Spleen (tissue), 13 donors: ENCODE measurements at places on chromosomes 2 and 18. TPM values are rescaled to one million over a fixed set of nuclear protein-coding genes. Genes with fewer than 3 reads are reported as not detected.

BZW1 gene
- polyA plus RNA-seq = 39.9 TPM

- no peak for DNase-seq
Observed at GRCh38 chr18:56803051-56803450, 151.9 kb downstream of the WDR7 start.

GRCh38 chr2:19532547-19533196, 174.2 kb upstream of the OSR1 start:
- no peak for DNase-seq

DNA sequence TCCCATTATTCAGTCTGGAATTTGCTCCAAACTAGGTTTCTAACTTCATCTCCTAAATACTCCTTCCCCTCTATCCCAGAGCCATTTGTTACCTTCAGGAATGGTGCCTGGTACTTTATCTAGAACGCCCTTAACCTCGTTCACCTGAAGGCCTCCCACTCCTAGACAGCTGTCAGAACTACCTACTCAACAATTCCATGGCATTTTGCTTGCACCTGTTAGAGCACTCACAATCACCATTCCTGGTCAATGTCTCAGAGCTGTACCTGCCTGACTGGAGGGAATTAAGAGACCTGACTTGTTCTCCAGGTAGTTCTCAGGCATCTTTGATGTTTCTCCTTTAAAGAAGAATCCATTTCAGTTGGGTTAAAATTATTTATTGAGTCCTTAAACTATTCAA, 88.9 kb downstream of the GAREM1 start:
- no peak for DNase-seq

GRCh38 chr2:143195511-143195910, 66.3 kb downstream of the ARHGAP15 start:
- no peak for DNase-seq

DNA sequence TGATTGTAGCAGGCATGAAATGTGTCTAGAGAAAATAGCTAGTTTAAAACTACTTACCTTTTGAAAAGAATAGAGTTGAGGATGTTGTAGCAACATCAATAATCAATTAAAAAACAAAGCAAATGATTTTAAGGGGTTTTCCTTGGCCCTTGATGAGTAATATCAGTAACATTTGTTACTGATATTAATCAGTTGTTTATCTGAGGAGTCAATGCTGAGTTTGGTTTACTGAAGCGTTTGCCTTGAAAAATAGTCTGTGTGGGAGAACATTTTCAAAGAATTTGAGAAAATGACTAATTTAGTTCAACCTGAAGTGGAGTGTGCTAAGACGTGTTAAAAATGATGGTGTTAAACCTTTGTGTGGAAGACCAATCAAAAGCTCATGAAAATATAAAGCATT, 9.3 kb downstream of the PTH2R start:
- DNase-seq = no peak

- DNase-seq = no peak
Observed at GRCh38 chr2:150207979-150208378, 279.5 kb downstream of the RND3 start.

DNA sequence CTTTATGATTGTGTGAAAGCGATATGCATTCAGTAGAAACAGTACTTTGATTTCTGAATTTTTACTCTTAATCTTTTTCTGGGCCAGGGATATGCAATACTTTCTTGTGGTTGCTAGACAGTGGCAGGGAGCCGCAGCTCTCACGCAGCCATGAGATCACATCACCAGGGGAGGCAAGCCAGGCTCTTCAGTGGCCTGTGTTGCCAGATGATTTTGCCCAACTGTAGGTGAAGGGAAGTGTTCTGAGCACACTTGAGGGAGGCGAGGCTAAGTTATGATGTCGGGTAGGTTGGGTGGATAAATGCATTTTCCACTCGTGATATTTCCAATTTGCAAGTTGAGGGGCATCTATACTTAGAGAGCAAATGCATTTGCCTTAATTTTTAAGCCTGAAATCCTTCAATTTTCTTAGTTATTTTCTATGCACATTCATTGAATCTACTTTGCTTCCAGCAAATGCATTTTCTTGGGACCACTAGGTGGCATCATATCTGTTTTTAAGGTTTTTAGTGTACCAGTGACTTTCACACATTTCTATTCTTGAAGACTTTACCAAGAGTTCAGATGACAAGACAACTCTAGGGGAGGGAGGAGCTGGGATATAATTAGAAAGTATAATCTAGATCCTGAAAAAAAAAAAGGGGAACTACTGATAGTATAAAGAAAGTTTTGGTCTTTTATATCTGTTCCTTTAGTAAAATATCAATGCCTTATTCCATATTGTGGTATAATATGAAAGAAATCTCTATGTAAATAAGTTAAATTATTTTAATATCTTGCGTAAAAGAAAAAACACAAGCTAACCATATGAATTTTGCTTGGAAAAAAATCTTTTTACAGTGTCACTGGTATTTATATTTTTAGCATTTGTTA, 643.3 kb downstream of the SOCS6 start:
- DNase-seq = no peak

DNA sequence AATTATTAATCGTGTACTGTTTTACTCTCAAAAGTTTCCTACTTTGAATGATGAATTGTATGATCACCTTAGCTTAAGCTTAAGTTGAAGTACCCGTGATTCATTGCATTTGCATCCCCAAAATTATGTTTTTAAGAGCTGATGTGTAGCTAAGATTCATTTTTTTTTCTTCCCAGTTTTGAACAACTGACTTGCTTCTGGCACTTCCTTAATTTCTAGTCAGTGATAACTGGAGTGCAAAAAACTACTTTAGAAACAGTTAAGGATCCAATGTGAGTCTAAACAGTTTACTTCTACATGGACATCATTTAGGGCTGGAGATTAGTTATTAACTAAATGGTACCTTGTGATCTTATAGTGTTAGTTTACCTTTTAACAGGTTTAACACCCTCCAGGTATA, 124.0 kb upstream of the CAVIN2 start:
- DNase-seq = no peak

- DNase-seq = no peak
Observed at GRCh38 chr2:147006736-147007141, 838.1 kb upstream of the ACVR2A start.

GRCh38 chr18:5995626-5996025, 100.3 kb upstream of the TMEM200C start:
- no peak for DNase-seq

- no peak for DNase-seq
Observed at GRCh38 chr18:9239720-9240119, 94.9 kb upstream of the TWSG1 start.

DNA sequence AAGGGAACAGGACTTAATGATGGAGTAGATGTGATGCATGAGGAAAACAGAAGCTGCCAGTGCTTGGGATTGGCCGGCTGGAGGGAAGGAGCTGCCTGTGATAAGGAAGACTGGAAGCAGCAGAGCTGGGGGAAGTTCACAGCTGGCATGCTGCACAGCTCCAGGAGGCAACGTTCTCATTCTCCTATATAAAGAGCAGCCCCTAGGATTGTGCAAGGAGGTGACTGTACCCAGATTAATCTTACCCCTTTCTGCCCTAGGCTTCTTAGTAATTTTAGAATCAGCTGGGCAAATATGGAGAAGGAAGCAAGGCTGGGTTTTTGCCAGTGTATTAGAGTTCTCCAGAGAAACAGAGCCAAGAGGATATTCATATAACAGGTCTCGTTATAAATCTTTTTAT, 155.8 kb downstream of the ALPK2 start:
- DNase-seq = no peak
